ENCODE measurements at places on chromosomes 6 and 20.

- DNase-seq, result no peak
Observed at GRCh38 chr6:109874621-109875020, 103.5 kb upstream of the GPR6 start.

- no peak for DNase-seq
Observed at GRCh38 chr6:1619673-1620503, 10.2 kb downstream of the FOXC1 start.

DNA sequence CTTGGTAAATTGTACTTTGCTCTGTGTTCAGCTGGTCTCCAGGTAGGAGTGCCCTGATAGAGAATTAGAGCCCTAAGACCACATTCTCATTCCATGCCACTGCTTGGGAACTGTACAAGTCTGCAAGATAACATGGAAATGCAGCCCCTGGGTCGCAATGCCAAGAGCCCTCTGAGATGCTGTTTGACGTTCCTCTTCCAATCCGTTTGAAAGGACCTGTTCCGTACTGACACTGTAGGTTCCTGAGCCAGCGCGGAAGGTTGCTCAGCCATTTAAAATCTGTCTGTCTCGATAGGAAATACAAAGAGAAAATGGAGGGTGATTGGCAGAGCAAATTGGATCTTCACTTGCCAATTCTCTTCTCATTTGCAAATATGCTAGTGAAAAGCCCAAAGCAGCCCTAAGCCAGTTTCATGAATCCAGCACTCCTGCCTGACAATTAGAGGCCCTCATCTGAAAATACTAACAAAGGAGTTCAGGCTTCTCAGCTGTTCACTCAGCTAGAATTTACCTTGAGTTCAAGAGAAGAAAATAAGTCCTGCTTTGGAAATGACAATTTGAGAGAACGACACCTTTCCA lies 100.6 kb upstream of the AFDN start:
- DNase-seq, result no peak

- no peak for DNase-seq
Observed at GRCh38 chr20:60138256-60139220, 180.3 kb downstream of the CDH26 start.

DNA sequence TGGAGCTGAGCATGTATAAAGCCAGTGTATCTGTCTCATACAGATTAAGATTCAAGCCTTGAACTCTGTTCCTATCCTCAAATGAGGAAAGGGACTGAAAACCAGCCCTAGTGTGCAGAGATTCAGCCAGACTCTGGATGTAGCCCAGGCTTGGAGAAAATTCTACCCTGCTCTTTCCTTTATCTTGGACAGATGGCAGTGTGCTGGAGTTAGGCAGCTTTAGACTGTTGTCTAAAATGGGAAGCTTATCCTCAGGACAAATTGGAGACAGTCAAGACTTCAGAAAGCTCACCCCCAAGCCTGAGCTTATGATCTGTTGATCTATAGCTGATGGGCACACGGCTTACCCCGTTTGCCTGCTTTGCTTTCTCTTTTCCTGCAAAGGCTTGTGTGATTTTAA lies 1057.6 kb downstream of the KIF16B start:
- DNase-seq, result no peak

DNA sequence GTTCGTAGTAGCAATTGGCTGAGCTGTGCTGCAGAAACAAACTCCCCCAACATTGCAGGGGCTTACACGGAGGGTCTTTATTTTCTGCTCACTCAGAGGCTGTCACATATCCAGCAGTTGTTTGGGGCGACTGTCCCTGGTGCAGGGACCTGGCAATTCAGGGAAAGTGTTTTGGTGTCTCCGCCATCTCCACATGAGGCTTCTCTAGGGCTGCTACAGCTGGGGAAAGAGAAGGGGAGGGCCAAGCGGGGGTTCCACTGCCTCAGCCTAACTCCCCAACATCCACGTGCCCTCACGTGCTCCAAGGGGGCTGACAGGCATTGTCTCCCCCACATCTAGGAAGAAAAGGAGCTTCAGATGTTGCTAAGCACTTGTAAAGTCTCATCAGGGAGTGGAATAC lies 61.3 kb upstream of the NXT1 start:
- no peak for DNase-seq

GRCh38 chr6:89547281-89547680 lies 91.3 kb downstream of the LYRM2 start:
- DNase-seq, result no peak

- no peak for DNase-seq
Observed at GRCh38 chr20:6502219-6502618, 265.3 kb upstream of the BMP2 start.

- DNase-seq, result no peak
Observed at GRCh38 chr6:37625591-37626374, 71.9 kb downstream of the MDGA1 start.

DNA sequence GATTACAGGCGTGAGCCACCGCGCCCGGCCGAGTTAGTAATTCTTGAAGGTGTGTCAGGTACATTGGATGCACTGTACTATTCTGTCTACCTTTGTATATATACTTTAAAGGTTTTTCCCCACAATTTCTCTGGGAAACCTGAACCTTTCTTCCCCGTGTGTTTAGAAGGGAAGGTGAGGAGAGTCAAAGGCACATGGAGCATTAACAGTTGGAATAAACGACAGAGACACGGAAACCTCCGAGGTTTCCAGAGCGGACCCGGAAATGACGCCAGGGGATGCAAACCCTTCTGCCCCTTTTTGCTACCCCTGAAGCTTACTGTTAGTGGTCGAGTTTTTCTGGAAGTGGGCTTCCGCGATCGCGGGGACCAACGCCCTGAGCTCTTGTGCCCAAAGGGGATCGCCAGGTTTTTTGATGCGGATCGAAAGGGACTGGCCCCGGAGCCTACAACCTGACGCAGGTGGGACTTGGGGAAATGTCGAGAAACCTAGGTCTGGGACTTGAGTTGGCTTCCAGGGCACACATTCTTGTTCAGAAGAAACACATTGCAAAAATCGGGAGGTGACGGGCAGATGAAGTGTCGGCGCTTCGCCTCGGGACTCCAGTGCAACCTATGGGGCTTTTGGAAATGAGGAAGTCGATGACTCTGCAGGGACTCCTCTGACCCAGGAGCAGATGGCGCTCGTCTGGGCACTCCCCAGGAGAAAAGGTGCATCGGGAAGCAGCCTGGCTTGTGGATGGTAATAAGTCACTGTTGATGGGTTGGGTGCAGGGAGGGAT lies 218.2 kb downstream of the OR2B2 start:
- DNase-seq, result no peak

DNA sequence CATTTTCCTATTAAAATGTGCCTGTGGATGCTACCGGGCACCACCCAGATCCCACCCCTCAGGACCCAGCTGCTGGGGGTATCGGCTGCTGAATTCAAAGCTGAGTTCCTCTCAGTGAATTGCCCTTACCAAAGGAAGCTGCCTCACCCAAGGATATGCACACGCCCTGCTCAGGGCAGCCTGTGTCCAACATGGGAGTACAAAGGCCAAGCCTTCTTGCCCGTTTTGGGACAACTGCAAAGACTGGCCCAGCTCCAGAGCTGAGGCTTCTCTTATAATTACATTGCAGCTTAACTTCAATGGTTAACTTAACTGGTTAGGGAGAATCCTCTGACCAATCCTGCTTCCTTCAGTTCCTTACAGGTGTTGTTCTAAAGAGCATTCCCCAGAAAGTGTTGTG lies 19.8 kb upstream of the FANCE start:
- no peak for DNase-seq

DNA sequence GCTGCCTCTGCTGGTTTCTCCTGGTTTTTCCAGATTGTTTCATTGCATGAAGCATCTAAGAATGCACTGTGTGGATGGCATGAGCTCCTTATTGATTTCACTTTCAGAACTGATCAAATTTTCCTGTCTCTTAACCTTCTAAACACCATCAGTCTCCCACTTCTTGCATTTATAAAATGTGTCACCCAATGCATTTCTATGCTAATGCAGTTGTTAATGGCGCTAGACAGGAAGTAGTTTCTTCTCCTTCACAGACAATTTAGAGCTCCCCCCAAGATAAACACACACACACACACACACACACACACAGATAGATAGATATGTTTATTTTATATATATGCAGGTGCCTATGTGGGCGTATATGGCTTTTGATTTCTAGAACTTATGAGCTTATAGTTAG lies 45.6 kb upstream of the FOXA2 start:
- no peak for DNase-seq

DNA sequence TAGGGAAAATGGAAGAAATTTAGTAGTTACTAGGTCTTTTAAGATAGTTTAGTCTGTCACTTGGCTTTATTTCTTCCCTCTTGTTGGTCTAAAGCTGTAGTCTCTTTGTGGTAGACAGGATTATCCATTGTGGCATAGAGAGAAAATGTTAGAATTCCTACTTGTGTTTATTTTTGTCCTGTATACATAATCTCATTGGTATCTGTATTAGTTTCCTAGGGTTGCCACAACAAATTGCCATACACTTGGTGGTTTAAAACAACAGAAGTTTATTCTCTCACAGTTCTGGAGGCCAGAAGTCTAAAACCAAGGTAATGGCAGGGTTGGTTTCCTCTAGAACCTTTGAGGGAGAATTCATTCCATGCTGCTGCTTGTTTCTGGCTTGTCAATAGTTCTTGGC lies 119.4 kb downstream of the ZFAND3 start:
- no peak for DNase-seq

DNA sequence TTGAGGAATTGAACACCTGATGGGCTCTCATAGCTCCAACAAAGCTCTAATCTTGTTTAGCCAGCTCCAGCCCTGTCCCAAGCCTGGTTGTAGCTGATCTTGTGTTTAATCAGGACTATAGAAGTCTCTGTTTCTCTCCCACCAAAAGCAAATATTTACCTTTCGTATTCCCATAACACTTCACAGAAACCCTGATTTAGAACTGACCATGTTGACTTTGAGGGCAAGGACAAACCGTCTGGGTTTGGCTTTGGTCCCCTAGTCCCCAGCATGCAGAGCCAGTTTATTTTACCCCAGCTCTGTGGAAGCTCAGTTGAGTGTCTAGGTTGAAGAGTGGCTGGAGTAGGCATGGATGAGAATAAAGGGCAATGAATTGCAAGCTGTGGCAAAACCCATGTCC lies 18.0 kb upstream of the SIM1 start:
- DNase-seq, result no peak

- DNase-seq, result no peak
Observed at GRCh38 chr6:80489911-80490635, 383.6 kb downstream of the BCKDHB start.

DNA sequence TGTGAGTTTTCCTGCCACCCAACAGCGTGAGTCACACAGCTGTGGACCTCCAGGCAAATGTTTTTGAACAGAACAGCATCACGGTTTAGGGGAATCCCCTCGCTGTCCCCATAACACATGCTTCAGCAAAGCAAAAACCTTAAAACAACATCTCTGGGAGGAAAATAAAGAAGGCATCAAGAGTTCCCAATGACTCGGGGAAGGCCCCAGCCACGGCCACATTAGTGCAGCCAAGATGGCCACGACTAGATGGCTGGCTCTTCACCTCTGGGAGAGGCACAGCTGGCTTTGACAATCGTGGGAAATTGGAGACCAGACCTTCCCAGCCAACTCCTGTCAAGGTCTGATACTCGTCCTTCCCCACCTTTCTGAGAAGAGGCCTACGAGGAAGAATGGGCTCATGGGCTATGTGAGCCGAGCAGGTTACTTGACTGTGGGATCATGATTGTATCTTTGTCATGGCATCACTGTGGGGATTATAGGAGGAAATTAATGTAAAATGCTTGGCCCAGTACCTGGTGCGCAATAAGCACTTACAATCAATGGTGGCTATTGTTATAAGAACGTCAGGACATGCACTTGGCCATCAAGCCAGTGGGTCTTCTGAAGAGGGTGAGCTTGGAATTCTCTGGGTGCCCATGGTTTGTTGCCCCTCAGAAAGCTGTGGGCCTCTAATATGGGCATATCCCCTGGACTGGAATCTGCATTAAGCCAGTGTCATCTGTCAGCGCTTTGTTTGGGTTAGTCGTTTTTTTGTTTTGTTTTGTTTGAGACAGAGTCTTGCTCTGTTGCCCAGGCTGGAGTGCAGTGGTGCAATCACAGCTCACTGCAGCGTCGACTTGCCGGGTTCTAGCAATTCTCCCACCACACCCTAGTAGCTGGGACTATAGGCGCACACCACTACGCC lies 43.6 kb downstream of the FGD2 start:
- DNase-seq, result peak; percentile 68

DNA sequence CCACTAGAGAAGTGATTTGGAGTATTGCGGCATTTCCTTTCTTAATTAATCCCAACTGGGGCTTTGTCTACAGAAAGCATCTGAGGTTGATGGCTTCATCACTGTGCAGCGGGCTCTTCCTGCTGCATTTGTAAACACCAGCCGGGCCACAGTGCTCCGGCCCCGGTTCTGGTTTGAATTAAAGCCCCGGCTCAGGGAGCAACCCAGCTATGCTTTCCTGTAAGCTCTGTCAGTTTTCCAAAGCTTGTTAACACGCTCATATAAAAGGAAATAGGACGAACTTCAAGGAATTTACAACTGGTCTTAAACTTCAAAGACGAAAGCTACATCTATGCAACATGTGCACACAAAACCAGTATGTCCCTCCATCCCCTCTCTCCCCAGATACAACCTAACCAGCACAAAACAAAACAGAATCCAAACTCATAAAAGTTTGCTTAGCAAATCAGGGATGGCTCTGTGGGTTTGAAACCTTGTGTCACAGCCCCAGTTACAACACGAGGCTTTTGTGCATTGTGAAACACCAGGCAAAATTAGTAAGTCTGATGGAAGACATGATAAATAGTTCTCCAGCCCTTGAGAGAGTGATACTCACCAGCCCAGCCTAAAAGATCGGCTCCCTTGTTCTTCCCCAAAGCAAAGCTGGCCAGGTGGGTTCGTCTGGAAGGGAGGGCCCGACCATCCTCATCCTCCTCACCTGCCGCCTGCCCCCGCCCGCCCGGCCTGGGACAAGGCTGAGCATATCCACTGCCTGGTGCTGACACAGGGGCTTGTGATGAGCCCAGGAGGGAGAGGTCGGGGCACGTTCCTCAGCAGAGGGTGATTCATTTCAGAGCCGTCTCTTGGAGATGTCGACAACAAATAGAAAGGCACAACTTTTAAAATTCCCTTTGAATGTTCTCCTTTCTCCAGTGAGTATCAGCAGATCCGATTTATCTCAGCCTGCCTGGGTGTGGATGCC lies 197.9 kb downstream of the TFAP2C start:
- DNase-seq, result peak; percentile 96

- DNase-seq, result no peak
Observed at GRCh38 chr6:43893073-43893472, 123.1 kb downstream of the VEGFA start.

DNA sequence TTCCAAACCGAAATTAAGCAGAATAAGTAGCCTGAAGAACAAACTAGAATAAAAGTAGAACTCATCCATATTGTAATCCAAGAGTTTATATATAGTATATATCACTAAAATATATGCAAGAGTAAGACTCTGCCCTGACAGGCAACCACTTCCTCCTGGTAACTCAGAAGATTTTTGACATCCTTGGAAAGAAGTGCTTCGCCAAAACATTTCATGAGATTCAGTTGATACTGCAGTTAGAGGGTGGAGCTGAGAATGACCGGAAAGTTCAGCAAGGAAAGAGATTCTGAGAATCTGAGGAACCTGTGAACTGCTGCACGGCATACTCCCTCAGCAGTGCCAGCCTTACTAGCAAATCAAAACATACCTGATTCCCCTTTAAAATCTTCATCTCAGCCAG lies 79.6 kb downstream of the CDK19 start:
- DNase-seq, result no peak

- no peak for DNase-seq
Observed at GRCh38 chr6:89580997-89581666, 57.4 kb downstream of the LYRM2 start.

- no peak for DNase-seq
Observed at GRCh38 chr6:150719099-150719766, 119.5 kb downstream of the PLEKHG1 start.

GRCh38 chr20:24722586-24722985 lies 226.5 kb upstream of the CST7 start:
- DNase-seq, result no peak

Measured in BJ (cell line).